A673 (cell line): ENCODE measurements at places on chromosomes 1 and 21. TPM values are rescaled to one million over a fixed set of nuclear protein-coding genes. Genes with fewer than 3 reads are reported as not detected.

APCS gene
- total RNA-seq, result not detected in 2 replicates

- DNase-seq, result no peak
Measured at GRCh38 chr1:235739124-235739523, 89.5 kb upstream of the GNG4 start.

AIRE gene
- total RNA-seq, result not detected in 2 replicates

LDLRAD1 gene
- total RNA-seq, result not detected in 2 replicates

DNA sequence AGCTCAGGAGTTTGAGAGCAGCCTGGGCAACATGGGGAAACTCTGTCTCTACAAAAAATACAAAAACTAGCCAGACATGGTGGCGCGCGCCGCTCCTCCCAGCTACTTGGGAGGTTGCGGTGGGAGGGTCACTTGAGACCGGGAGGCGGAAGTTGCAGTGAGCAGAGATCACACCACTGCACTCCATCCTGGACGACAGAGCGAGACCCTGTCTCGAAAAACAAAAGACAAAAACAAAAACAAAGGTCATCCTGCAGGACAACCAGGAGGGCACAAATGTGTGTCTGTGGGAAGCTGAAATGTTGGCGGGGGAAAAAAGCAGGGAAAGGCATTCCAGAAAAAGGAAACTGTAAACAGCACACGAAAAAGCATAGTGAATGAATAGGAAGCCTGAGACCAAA, 104.1 kb upstream of the HNRNPU start:
- no peak for DNase-seq

GRCh38 chr1:93442008-93442666, 5.8 kb upstream of the FNBP1L start:
- DNase-seq, result no peak

CFAP126 gene
- not detected in 2 replicates for total RNA-seq

DNA sequence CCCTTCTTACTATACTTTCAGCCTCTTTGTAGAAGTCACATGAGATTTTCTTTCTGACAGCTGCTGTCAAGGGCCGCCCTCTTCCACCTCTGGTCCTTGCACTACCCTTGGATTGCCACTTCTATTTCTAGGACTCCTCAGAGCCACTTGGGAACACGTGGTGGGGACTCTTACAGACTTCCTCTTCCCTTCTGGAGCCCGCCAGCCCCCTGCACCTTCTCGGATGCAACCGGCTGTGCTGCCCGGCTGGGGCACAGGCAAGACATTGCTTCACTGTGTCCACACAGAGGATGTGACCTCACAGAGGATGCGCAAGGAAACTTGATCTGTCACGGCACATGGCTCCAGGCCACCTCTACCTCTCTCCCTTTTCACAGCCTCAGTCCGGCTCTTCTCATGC, 2.4 kb upstream of the IKBKE start:
- DNase-seq, result no peak

ETV3 gene
- 40.0 and 46.1 TPM in 2 replicates for total RNA-seq

DNA sequence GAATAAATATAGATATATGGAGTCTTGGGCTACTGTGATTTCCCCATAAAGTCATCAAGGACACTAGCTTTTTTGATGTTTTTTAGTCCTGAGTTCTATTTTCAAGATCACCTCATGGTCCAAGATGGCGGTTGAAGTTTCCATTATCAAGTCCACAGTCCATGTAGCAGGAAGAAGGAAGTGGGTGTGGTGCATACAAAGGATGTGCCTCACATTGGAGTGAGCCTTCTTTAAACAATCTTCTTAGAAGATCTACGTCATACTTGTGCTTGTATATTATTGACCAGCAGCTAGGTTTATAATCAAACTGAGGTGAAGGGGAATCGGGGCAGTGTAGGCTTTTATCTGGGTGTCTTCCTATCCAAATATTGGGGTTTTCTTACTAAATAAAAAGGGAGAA, 93.4 kb downstream of the FGGY start:
- no peak for DNase-seq

DNA sequence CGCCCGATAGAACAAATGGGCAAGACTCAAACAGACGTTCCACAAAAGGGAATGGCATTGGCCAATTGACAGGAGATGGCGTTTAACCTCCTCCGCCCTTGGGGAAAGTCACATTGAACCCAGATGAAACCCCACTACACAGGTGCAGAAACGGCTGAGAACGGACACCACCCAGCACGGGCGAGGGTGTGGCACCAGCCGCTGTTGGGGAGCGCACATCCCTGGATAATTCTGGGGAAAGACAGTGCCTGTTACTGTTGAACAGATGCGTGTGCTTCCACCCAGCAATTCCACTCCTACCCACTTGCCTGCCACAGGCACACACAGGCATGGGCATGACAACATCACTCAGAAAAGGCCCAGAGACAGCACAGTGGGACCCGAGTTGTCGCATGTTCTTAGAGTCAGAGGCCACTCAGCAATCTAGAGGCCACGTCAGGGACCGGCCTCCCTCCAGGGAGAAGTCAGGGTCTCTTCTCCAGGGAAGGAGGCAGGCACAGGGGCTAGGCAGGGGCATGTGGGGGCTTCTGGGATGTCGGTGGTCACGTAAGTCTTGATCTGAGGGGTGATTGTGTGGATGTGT, 15.2 kb downstream of the PRXL2B start:
- DNase-seq, result no peak

DNA sequence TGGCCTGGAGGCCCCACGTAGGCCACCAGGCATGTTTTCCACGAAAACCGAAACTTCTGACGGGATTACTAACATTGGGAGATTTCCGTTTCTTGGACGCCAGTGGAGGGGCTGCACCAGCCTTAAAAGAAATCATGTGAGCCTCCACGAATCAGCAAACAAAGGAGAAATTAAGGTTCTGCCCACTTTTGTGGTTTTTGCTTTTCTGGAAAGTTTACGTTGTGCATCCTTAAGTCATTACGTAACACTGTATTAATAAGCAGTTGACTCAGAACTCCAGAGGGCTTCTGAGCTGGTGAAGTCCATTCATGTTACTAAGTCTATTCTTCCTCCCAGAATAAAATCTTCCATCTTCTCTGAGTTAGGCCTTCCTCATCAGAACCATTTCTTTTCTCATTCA, 168.5 kb downstream of the PSMG1 start:
- DNase-seq, result no peak

- peak; percentile 14 for DNase-seq
Measured at GRCh38 chr1:66271904-66272254, 262.1 kb upstream of the SGIP1 start.

- no peak for DNase-seq
Measured at GRCh38 chr1:56345831-56346230, 233.5 kb downstream of the PLPP3 start.

USH2A gene
- total RNA-seq, result not detected in 2 replicates

- no peak for DNase-seq
Measured at GRCh38 chr1:145782272-145783099, 41.4 kb downstream of the RNF115 start.

PAQR7 gene
- 2.9 and 3.0 TPM in 2 replicates for total RNA-seq

- no peak for DNase-seq
Measured at GRCh38 chr1:168435439-168435838, 108.4 kb downstream of the XCL2 start.

DNA sequence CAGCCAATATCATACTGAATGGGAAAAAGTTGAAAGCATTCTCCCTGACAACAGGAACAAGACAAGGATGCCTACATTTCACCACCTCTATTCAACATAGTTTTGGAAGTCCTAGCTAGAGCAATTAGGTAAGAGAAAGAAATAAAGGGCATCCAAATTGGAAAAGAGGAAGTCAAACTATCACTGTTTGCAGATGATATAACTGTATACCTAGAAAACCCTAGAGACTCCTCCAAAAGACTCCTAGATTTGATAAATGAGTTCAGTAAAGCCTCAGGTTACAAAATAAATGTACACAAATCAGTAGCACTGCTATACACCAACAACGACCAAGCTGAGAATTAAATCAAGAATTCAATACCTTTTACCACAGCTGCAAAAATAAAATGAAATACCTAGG, 171.3 kb upstream of the HP1BP3 start:
- no peak for DNase-seq

GRCh38 chr1:161872506-161872905, 106.4 kb downstream of the ATF6 start:
- DNase-seq, result no peak

- DNase-seq, result no peak
Measured at GRCh38 chr1:151287767-151288500, 5.8 kb downstream of the ZNF687 start.

GRCh38 chr21:46285206-46285661, at the start of gene MCM3AP:
TSS of gene MCM3AP (minus strand) at chr21:46285611. CDS start at chr21:46285286, 325 bp downstream.
- DNase-seq, result no peak

DNA sequence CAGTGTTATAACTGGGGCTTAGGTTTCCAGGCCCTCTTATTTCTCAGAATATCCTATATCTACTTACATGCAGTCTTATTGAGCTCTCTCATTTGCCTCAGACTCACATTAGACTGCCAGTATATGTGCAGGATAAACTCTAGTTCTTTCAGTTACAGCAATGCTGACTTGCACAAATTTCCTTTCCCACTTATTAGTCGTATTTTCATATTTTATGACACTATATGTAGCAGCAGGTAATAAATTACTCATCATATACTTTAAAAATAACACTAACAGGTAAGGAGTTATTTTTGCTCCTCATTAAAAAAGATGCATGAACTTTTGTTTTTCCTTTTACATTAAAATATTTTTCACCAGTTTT, 65.7 kb downstream of the GADD45A start:
- DNase-seq, result no peak

DNA sequence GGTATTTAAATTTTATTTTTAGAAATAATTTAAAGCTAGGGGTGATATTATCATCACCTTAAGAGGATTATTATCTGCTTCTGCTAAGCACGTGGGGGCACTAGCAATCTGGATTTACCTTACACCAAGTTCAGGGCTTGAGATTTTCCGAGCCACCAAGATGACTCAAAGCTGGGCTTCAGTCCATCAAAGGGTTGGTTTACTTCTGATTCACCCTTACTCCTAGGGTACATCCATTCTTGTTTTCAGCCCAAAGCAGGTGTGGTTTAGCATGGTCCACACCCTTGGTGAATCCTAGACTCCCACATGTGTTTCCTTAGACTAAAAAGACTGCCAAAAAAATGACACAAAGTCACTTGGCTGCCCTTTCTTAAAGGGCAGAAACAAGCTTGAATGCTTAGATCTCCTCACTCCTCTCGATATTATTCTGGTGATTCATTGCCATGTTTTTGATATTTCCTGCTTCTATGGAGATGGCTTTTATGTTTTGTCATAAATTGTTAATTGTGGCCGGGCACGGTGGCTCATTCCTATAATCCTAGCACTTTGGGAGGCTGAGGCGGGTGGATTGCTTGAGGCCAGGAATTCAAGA, 9.8 kb upstream of the PRSS38 start:
- no peak for DNase-seq

DNA sequence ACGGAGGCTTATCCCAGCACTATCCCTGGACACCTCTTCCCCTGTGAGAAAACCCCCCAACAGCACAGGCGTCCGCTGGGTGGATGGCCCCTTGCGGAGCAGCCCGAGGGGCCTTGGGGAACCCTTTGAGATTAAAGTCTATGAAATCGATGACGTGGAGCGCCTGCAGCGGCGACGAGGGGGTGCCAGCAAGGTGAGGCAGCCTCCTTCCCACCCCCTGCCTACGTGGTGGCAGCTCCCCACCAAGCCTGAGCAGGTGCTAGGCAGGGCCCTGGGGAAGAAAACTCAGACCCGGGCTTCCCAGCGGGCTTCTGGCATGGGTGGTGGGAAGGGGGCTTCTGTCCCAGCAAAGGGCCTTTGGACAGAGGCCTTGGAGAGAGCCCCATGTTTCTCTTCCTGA, 543.3 kb downstream of the KIF26B start:
- DNase-seq, result no peak

PTAFR gene
- 0.09 and 0.11 TPM in 2 replicates for total RNA-seq

RIMKLA gene
- total RNA-seq, result 0.04 and 0.24 TPM in 2 replicates

- DNase-seq, result no peak
Measured at GRCh38 chr1:109479901-109480300, 3.8 kb upstream of the ATXN7L2 start.

RGL1 gene
- total RNA-seq, result 67.2 and 74.0 TPM in 2 replicates

GUCA2A gene
- total RNA-seq, result not detected in 2 replicates

- DNase-seq, result no peak
Measured at GRCh38 chr1:24906760-24907490, 23.2 kb downstream of the RUNX3 start.

GRCh38 chr1:168386949-168387586, 106.4 kb downstream of the TBX19 start:
- DNase-seq, result no peak

GRCh38 chr1:60898987-60899386, 183.4 kb upstream of the NFIA start:
- DNase-seq, result no peak

IFI44L gene
- total RNA-seq, result 7.5 and 8.5 TPM in 2 replicates

DNA sequence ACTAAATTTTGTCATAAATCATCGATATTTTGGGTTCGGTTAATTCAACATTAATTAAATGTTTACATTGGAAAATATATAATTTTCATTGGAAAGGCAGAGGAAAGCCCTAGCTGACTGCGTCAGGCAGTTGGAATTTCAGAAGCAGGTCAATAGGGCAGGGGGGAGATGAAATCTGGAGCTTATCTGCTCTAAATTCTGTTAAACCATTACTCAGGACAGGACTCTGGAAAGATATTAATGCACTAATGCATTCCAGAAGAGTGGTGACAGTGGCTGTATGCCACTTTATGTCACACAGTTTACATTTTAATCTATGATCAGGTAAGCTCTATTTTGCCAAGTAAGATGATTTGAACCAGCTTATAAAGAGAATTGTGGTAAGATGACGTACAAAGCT, 153.0 kb upstream of the B3GALT2 start:
- DNase-seq, result no peak

FCRL5 gene
- not detected in 2 replicates for total RNA-seq

- DNase-seq, result no peak
Measured at GRCh38 chr1:21630571-21631343, 38.4 kb downstream of the RAP1GAP start.

DNA sequence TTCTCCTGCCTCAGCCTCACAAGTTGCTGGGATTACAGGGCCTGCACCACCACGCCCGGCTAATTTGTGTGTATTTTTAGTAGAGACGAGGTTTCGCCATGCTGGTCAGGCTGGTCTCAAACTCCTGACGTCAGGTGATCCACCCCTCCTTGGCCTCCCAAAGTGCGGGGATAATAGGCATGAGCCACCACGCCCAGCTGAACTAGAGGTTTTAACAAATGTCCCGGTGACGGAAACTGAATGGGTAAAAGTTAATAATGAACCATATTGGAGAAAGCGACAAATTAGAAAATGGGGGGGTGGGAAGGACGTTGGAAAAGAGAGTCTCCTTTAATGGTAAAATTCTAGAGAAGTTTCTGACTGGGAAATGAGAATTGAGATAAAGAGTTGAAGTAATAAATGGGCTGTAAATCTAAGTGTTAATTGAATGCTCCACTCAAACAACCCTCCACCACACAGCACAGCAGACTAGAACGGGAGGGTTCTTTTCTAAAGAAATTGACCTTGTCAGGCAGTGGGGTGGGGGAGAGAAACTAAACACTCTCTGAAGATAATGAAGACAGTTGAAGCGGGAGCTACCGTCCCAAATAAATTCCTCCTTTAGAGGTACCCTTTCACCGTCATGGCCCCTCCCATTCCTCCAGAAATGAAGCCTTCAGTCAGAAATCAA, 46.9 kb upstream of the PUM1 start:
- DNase-seq, result no peak

GRCh38 chr1:16013220-16013907, 4.5 kb downstream of the HSPB7 start:
- peak; percentile 52 for DNase-seq

ASTN1 gene
- 0.41 and 0.46 TPM in 2 replicates for total RNA-seq
